DMS79 (cell line): ENCODE measurements at places on chromosomes 5 and 9.

DNA sequence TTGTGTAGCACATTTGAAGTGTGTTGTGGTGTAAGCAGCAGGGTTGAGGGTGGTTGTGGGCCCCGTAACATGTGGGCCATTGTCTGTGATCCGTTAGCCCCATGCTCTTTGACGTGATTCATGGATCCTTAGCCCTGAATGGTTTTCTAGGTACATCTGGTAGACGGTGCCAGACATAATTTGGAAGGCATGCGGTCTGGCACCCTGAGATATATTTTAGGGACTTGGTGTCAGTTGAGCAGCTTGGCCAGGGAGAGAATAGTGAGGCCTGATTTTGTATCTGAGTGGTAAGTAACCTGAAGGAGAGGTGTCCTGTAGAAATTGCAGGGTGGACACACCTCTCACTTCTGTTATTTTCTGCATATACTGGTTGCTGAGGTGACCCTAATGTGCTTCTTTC is 10.9 kb downstream of the SH3GL2 start:
- DNase-seq: no peak

DNA sequence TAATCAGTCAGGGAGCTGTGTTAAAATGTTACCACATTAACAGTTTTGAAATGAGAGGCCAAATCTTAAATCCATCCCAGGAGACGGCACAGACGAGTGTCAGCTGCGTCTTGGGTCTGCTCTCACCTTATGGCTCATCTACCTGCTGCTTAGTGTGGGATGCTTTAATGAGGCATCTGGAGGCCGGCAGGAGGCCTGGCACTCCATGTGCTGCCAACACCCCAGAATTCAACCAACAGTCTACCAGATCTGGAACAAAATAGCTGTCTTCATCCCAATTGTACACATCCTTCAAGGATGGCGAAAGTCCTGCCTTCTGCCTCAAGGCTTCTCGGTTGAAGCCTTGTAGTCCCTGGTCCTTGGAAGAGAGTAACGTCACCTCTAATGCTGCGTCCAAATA is 12.0 kb downstream of the PRKACG start:
- no peak for DNase-seq

DNA sequence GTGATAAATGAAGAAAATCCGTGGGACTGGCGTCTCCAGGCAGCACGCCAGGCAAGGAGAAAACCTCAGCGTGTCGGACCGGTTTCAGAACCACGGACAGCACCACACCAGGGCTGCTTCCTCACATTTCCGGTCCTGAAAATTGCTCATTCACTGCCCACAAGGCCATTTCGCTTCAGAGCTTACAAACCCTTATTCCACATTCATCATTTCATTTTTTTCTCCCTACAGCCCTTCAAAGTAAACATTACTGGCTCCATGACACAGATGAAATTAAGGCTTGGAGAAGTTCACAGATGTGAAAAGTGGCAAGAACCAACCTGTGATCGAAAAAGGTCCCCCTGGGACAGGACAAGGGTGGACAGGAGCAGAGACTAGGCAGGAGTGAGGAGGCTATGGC is 1.5 kb upstream of the GPRIN1 start:
- no peak for DNase-seq

- DNase-seq: no peak
Observed at GRCh38 chr9:16246785-16247184, 623.7 kb downstream of the BNC2 start.

- no peak for DNase-seq
Observed at GRCh38 chr5:93602241-93603077, 19.4 kb downstream of the NR2F1 start.

- no peak for DNase-seq
Observed at GRCh38 chr5:5239191-5239590, 99.1 kb downstream of the ADAMTS16 start.

DNA sequence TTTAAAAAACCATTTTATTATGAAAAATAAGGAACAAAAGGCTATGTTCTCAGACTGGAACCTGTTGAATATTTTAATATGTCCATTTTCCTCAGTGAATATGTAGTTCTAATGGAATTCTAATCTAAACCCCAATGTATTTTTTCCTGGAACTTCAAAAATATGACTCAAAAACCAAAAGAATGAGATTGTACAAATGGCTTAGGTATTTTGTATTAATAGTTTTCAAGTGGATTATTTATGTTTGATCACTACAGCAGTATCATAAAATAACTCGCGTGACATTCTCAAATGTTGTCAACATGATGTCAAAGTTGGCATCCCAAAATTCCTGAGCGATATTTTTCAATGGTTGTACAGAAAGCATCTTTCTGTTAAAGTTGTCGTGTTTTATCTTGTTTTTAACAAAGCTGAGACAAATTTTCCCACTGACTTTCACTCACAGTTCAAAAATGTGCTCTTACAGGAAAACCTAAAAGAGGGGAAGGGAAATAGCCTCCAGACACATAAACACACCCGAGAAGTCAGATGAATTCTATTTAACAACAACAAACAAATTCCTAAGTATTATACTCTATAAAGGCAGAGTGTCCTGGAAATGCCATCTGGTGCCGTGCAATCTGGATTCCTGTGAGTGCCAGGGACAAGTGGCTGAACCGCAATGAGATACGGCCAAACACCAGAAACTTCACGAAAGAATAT is 68.1 kb upstream of the TAS2R1 start:
- DNase-seq: no peak

GRCh38 chr9:11318946-11319345 is 706.1 kb upstream of the PTPRD start:
- no peak for DNase-seq
